Effector memory CD4-positive, alpha-beta T cell (primary cell): ENCODE measurements at places on chromosomes 16 and 17.

DNA sequence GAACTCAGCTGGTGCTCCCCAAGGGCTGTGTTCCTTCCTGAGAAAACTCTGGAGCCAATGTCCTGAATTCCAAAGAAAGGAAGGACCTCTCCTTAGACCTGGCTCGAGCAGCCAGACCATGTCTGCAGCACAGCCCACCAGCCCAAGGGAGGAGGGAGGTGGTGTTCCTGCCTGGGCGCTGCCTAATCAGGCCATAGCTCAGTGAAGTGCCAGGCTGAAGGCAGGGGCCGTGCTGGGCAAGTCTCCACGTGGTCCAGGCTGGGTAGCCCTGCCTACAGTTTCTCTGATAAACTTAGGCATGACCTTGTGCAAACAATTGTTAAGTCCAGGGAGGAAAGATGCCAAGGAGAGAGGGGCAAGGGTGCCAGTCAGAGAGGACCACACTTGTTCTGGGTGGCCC, 76.8 kb downstream of the MPRIP start:
- DNase-seq: no peak

DNA sequence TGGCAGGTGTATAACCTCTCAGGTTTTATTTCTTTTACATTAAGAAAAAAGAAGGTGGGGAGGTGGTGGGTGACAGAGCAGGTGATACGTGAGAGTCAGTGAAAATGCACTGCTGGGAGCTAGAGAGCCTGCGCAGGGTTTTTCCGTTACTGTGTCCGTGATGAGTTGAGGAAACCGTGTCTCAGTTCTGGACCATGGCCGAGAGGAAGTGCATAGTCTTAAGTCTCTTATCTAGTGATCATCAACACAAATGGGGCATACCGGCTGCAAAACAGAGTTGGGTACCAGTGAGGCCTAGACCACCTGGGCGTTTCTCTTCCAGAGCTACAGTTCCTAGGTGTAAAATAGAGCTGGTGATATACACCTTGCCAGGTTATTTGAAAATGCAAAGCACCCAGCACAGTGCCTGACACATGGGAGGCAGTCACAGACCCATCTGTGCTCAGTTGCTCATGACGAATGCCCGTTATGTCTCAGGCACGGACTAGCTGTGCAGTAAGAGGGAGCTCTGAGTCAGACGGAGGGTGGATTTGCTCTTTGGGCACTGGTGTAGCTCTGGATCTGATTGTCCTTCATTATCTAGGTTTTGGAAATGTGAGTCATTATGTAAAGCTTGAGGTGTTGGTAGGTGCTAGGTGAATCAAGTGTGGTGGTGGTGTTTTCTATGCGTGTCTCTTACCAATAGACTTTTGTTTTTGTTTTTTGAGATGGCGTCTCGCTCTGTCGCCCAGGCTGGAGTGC, 60.9 kb downstream of the RPTOR start:
- no peak for DNase-seq

GRCh38 chr16:15043344-15043743, 12.5 kb downstream of the NTAN1 start:
- no peak for DNase-seq

GRCh38 chr17:77693301-77693700, 265.2 kb upstream of the TNRC6C start:
- no peak for DNase-seq

DNA sequence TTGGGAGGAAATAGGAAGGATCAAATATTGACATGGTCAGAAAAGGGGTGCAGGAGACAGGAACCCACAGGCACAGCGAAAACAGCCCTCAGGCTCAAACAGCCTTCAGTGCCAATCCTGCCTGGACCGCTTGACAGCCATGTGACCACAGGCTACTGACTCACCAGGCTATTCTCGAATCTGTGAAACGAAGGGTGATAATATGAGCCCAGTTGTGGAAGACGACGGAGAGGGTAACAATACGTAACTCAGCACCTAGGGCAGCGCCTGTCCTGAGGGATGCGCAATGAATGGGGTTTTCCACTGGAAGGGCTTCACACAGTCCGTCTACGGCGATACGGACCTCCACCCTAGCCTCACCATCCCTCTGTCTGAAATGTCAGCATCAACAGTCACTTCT, 117.3 kb upstream of the RCVRN start:
- DNase-seq: no peak

DNA sequence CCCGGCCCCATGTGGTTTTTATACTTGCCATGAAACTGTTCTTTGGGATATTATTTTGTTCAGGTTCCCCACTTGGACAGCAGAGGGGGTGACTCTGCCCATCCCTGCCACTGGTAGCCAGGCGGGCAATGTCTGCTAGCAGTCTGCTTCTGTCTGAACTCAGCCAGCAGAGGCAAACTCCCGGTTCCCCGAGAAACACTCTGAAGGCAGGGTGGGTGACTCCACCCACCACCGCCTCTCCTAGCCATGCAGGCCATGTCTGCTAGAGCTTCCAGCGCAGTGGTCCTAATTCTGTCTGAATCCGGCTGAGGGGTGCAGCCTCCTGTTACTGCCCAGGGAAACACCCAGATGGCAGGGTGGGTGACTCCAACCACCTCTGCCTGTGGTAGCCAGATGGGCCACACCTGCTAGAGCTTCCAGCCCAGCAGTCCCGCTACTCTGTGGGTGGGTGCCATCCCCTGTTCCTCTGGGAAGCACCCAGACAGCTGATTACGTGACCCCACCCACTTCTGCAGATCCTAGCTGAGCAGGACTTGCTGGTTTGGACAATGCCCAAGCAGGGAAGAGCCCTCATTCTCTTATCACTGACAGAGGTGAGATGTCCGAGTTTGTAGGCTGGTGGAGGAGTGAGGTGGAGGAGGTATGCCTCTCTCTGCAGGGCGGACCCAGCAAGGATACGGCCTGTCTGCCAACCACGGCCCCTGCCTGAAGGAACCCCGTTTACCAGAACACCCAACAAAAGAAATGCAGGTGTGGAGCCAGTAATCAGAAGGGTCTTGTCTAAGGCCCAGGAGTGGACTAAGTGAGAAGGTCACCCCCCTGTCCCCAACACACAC, 22.4 kb downstream of the NLRP1 start:
- DNase-seq: no peak

GRCh38 chr16:67430977-67431774, at the start of gene HSD11B2:
TSS of gene HSD11B2 (plus strand) at chr16:67431121. CDS start at chr16:67431249, 128 bp downstream.
- peak; percentile 6 for DNase-seq

GRCh38 chr16:55642611-55643010, 13.2 kb upstream of the SLC6A2 start:
- DNase-seq: no peak

- no peak for DNase-seq
Observed at GRCh38 chr17:37446027-37446426, 39.3 kb downstream of the TADA2A start.

DNA sequence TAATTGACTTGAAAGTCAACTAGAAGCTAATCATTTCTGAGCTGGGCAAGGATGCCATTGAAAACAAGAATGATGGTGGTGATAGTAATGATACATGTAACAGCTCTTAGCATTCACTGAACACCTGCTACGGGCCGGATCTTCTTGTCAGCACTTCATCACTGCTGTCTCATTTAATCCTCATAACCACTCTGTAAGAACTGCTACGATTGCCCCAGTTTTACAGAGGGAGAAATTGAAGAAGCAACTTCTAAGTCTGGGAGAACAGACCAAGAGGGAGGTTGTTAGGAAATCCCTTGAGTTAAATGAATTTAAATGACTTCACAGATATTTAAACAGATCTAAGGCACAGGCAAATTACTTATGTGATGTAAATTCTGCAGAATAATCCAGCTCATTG, 7.0 kb upstream of the GAN start:
- DNase-seq: no peak

DNA sequence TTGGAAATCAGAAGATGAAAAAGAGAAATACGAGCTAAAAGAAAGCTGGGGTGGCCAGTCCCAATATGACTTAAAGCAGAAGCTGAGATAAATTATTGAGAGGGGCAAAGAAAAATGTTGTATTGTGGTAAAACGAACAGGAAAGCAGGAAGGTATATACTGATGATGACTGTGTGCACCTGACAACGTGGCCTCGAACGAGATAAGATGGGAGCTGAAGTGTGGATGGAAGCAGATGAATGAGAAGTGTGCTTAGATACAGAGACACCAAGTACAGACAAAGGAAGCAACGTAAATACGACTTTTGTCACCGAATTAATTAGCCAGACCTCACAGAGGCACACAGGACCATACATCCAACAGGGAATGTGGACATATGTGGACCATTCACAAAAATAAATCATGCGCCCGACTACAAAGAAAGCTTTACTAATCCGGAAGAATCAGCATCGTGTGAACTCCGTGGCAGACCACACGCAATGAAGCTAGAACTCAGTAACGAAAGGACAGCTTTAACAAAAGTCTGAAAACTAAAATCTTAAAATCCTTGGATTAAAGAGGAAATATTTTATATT, 218.7 kb downstream of the RPTOR start:
- DNase-seq: no peak

GRCh38 chr17:42913981-42914617, 13.5 kb downstream of the G6PC1 start:
- no peak for DNase-seq

GRCh38 chr17:77763575-77763974, 194.9 kb upstream of the TNRC6C start:
- DNase-seq: no peak

DNA sequence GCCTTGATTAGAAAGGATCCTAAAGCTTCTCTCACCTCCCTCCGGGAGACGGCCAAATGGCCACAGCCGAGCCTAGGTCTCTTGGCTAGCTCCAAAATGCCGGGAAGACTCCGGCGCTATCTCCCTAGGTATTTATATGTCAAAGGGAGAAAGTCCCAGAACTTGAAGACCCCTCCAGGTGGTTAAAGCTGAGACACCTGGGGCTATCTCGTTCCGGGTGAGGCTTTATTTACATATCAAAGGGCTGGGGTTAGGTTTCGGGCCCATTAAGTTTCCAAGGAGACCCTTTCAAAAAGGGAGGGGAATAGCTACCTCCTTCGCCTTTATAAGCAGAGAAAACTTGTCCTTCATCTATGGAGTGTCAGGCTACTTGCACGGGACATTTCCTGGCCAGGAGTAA, 70.9 kb upstream of the KIFC3 start:
- DNase-seq: no peak

DNA sequence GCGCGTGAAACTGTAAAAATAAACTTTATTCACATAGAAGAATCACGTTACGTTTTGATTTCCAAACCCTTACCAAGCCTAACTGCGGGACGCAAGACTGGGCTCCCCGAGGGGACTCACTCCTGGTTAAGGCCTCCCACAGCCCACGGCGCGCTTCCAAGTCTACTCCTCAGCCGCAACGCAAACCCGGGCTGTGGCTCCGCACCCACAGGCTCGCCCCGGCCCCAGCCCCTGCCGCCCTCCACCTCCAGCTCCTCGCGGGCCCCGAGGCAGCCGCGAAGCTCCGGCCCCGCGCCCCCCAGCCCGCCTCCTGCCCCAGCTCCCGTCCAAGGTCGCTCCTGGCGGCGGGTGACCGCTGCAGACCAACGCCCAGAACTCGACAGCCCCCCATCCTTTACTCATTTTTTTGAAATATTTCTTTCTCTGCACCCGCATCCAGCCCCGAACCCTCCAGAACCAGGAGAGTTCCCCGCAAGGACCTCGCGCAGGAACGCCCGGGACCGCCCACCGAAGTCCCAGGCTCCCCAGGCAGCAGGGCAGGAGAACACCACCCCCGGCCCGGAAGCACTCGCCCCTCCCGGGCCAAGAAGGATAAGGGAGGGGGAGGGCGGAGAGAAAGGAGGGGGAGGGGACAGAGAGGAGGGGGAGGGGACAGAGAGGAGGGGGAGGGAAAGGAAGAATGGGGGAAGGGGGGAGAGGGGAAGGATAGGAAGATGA, 912 bp downstream of the USP22 start:
- peak; percentile 41 for DNase-seq

DNA sequence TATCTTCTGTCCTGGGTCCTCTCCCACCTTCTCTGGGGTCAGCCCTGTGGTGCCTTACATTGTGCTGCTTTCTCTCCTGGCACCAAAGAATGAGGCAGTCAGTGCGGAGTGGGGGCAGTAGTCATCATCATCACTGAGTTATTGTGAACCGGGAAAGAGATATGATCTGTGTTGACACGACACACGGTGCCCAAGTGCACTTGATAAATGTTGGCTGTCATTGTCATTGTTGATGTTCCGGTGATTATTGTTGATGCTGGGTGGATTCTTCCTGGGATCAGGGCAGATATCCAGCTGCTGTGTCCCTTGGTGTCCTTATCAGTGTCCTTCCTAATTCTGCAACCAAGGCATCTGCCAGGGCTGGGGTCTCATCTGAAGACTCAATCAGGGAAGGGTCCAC, 121.7 kb downstream of the ABCC6 start:
- DNase-seq: no peak

DNA sequence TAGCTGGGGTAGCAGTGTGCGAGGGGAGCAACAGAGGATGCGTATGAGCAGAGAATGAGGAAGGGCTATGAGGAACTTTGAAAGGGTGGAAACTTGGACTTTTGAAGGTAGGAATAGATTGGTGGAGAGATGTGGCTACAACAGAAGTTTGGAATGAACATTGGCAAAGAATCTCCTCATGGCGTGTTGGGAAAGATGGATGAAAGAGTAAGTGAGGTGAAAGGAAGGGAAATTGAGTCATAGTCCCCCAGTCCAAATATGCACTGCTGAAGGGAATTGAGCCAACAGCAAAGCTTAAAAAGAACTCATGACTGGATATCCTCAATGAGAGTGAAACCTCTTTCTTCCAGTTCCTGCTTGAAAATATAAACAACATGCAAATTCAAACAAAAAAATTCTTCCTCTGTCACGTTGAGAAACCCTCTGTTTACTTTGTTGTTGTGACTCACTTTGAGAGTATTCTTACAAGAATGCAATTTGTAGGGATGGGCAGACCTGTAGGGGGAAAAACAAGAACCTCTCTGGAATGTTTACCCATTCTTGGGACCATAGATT, 313.2 kb upstream of the KCNJ16 start:
- no peak for DNase-seq

- DNase-seq: no peak
Observed at GRCh38 chr16:4795828-4796572, 831 bp downstream of the SMIM22 start.

GRCh38 chr17:48541577-48542113, 3.3 kb downstream of the HOXB2 start:
- no peak for DNase-seq

GRCh38 chr17:4938688-4939545, 929 bp downstream of the SLC25A11 start:
- no peak for DNase-seq

GRCh38 chr17:13541032-13541480, 60.7 kb downstream of the HS3ST3A1 start:
- no peak for DNase-seq

GRCh38 chr17:52419229-52419641, 260.7 kb upstream of the CA10 start:
- DNase-seq: no peak

DNA sequence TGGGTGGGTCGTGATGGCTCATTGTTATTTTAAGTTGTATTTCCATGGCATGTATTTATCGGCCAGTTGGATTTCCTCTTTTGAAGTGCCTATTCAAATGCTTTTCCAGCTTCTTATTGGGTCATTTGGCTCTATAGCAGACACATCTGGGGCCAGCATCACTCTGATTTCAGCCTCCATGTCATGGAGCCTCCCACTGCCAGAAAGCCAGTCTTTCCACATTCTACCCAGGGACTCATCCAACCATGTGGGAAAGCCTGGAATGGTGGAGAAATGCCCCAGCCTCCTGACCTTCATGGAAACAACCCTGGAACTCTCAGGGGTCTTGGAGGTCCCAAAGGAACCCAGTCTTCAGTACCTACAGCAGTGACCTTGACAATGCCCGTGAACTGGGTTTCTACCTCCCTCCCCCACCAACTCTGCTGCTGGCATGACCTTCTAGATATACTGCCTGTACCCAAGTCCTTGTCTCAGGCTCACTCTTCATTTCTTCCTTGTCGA, 33.8 kb upstream of the ADGRG1 start:
- no peak for DNase-seq
